ENCODE measurements at places on chromosomes 2 and 18.

DNA sequence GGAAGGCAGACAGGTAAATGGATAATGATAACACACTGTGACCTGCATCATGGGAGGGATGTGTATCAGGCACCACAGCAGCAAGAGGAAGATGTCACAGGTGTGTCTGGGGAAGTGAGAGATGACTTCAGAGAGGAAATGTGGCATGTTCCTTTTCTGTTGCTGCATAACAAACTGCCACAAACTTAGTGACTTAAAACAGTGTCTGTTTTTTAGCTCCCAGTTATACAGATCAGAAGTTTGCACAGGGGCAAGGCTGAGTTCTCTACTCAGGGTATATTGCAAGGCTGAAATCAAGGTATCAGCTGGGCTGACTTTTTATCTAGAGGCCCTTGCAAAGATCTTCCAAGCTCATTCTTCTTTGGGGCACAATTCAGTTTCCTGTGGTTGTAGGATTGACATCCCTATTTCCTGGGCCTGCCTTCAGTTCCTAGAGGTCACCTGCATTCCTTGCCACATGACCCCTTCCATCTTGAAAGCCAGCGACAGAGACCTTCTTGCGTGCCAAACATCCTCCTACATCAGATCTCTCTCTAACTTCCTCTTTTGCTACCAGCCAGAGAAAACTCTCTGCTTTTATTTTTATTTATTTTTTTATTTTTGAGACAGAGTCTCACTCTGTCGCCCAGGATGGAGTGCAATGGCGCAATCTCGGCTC, 2.1 kb upstream of the MAP3K2 start:
- DNase-seq = no peak

DNA sequence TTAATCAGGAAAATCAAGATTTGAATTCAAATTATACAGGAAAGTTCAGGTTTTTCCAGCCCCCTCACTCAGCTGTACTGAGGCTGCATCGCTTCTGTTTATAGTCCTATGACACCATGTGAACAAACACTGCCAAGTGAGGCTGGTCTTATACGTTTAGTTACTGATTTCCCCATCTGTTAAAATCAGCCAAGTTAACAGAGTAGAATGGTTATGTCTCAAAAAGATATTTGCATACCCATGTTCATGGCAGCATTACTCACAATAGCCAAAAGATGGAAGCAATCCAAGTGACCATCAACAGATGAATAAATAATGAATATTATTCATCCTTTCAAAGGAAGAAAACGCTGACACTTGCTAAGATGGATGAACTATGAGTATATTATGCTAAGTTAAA, 43.8 kb downstream of the REEP1 start:
- DNase-seq = no peak

DNA sequence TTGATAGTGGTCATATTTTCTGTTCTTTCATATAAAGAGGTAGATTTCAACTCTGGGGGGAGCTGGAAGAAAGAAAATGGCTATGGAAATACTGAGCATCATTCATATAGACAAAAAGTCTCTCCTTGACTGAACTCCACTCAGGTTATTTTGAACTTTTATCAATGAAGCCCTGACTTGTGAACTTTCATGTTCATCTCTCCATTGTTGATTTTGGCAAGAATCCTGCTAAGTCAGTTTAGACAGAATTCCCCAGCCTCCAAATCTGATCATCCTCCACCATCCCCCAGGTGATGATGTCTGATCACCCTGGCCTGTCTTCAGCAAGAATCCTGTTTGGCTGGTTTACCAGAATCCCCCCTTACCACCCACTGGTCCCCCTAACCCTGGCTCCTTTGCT, 395.0 kb downstream of the NCKAP5 start:
- DNase-seq = no peak

GRCh38 chr18:2963048-2963447, 49.9 kb downstream of the LPIN2 start:
- DNase-seq = no peak

- DNase-seq = no peak
These were observed 260.5 kb downstream of the CYP26B1 start for GRCh38 chr2:71887196-71887595.

- no peak for DNase-seq
These were observed 33.4 kb upstream of the ZNF396 start for GRCh38 chr18:35410561-35410960.

GRCh38 chr2:207285473-207285815, 119.7 kb upstream of the KLF7 start:
- no peak for DNase-seq

DNA sequence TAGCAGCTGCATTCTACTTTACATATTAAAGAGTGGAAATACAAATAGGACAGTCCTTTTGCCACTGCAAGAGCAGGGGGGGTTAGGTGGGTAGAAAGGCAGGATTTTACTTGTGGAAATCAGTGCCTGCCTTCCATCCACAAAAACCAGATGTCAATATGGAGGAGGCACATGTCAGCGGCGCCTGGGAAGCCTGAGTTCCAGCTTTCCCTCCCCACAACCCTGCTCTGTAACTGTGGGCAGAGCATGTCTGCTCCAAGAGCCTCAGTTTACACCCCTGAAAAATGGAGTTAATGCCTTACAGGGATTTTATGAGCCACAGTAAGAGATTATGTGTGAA, 32.9 kb downstream of the STEAP3 start:
- DNase-seq = no peak

DNA sequence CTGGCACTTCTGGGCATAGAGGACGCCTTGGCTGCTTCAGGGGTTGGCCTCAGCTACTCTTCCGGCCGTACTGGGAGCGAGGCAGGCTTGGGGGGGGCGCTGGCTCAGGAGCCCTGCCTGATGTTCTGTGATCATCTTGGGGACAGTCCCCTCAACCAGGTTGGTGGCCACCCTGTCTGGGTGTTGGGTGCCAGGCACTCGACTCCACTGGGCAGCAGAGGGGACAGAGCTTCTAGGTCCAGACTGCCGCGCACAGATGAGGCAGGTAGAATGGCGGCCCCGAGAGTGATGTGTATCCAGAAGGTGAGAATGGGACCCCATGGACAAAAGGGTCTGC, 84.9 kb downstream of the ASB1 start:
- DNase-seq = no peak

DNA sequence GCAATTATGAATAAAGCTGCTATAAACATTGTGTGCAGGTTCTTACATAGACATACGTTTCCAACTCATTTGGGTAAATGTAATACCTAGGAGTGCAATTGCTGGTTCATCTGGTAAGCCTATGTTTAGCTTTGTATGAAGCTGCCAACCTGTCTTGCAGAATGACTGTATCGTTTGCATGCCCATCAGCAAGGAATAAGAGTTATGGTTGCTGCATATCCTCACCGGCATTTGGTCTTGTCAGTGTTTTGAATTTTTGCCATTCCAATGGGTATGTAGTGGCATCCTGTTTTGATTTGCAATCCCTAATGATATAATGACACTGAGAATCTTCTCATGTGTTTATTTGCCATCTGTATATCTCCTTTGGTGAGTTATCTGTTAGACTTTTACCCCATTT, 20.7 kb downstream of the CCDC150 start:
- DNase-seq = no peak

DNA sequence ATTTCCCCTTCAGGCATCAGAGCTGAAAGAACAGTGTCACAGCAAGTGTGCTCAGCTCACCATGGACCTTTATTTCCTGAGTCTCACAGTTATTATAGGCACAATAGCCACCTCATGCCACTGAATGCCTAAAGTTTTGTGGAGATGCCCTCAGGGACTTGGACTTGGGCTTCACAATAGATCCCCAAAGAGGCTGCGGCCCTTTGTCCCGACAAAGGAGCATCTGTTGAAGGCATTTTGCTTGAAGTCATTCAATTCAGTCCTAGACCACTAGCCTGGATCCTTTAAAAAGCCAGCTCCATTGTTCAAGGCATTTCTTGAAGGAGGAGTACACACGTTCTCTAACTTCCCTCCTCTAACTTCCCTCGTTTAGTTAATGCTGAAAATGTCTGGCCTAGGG, 125.4 kb downstream of the DCC start:
- no peak for DNase-seq

GRCh38 chr2:171991027-171991426, 8.7 kb upstream of the METAP1D start:
- no peak for DNase-seq

DNA sequence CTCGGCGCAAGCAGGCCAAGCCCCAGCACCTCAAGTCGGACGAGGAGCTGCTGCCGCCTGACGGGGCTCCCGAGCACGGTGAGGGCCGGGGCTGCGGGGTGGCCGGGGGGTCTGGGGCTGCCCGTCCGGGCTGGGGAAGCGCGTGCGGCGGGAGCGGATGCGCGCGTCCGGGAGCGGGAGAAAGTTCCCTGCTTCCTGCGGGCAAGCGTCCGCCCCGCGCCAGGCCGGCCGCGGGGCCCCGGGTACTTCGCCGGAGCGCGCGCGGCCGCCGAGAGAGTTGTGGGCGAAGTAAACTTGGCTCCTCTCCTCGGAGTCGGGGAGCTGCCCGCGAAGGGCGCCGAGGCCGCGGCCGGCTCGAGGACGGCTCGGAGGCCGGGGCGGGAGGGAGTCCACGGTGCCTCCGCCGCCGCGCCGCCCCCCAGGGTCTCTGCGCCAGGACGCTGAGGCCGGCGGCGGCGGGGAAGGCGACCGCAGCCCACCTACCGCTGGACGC, 707 bp downstream of the SALL3 start:
- no peak for DNase-seq

- no peak for DNase-seq
These were observed 13.7 kb downstream of the NGEF start for GRCh38 chr2:232999354-232999753.

DNA sequence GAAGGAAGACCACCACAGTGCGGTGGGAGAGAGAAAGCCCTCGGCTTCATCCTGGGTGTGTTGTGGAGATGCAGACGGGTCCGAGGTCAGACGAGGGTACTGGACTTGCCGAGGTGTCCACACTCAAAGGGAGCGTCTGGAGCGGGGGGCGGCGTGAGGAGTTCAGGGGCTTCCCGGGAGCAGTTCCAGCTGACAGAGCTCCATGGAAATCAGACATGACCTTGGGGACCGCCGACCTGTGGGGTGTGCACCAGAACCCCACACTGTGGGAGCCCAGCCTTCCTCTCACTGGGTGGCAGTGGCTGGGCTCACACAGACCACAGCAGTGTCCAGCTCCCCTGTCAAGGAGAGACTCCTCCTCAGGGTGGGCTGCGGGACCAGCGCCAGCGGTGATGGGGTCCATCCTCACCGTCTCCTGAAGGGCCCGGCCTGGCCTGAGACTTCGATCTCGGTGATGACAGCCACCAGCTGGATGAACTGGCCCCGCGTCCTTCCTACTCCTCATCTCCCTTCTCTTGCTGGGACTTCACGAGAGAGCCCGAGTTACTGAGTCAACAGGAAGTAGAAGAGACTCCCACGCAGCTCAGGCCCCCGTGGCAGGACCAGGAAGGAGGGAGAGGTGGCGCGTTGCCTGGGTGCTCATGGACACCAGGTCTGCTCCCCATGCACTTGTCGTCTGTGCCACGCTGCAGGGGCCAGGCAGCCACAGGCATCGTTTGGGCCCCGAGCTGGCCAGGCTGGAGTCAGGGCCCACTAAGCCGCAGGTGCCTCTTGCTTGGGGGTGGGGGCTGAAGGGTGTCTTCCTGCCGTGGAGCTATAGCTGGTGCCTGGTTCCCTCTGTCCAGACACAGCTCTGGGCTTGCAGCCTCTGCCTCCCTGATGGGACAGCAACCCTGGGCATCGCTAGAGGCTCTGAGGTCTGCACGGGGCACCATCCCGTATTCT, 101.9 kb upstream of the CTDP1 start:
- DNase-seq = no peak

GRCh38 chr2:53859206-53860181, at the start of gene GPR75:
GPR75 (minus strand) TSS chr2:53859967; CDS start chr2:53854756, 5,211 bp downstream.
- DNase-seq = no peak

DNA sequence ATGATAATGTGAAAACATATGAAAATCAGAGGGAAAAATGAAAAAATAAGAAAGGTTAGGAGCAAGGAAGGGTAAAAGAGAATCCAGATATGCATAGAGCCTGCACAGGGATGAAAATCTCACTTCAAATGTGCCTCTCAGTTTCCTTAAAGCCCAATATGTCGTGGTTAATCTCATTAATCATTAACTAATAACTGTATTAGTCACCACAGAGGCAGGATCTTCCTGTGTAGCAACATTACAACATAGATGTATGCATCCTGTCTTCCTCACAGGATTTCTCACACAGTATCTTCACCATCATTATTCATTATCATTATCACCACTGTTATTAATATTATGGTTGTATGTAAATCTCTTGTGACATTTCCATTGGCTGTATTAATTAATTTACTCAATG, 361.2 kb upstream of the SOX11 start:
- DNase-seq = no peak

DNA sequence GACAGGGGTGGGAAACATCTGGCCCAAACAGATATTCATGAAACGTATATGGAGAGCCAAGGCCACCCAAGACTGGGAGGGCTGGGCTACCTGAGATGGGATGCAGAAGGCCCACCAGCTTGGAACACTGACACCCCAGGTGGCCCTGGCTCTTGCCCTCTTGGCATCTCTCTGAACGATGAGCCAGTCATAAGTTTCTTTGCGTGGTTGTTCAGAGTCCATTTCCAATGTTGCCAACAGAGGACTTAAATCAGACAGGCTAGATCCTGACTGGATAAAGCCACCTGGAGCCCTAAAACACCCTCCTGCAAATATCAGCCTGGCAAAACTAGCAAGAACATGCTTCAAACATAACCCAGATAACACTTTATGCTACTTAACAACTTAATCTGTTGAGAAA, 42.6 kb downstream of the LPIN2 start:
- no peak for DNase-seq

DNA sequence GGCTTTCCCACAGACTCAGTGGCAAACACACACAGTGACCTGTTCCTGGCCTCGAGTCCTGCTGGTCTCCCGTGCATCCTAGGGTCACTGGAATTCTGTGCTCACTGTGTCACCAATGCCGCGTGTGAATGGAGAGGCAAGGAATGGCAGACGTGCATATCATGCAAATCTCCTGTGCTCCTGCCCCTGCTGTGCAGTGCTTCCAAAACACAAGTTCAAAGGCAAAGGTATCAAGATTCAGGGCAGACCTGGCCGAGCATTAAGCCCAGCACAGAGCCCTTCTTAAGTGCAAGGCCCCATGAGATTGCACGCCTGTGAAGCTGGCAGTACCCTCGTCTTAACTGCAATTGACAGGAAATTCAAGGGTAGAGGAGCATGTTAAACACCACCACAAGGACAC, 129.1 kb downstream of the NDUFA10 start:
- no peak for DNase-seq

GRCh38 chr2:207914716-207915115, 110.6 kb downstream of the PLEKHM3 start:
- DNase-seq = no peak

GRCh38 chr2:225354281-225354774, 45.2 kb upstream of the NYAP2 start:
- DNase-seq = peak; percentile 45

GRCh38 chr2:229586012-229586411, 128.3 kb downstream of the DNER start:
- no peak for DNase-seq

DNA sequence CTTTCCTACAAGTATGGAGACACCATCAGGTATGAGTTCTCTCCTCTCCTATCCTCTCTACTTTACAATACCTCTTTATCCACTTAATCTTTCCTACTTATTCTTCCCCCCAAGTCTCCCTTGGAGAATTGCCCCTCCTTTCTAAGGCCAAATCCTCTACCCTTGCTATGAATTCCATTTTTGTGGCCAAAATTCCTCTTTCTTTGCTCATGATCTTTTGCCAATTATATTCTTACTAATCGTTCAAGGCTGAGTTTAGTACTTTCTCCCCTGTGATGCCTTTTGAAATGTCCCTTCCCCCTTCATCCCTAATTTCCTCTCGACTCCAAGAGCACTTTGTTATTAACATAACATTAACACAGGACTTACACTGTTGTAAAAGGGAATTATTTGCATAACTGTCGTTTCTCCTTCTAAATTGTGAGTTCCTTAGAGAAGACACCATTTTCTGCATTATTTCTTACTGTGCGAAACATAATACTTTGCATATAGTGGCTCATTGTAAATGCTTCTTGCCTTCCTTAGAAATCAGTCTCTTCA, 133.4 kb downstream of the KCTD1 start:
- no peak for DNase-seq
